ENCODE measurements at places on chromosomes 6 and 20.

DNA sequence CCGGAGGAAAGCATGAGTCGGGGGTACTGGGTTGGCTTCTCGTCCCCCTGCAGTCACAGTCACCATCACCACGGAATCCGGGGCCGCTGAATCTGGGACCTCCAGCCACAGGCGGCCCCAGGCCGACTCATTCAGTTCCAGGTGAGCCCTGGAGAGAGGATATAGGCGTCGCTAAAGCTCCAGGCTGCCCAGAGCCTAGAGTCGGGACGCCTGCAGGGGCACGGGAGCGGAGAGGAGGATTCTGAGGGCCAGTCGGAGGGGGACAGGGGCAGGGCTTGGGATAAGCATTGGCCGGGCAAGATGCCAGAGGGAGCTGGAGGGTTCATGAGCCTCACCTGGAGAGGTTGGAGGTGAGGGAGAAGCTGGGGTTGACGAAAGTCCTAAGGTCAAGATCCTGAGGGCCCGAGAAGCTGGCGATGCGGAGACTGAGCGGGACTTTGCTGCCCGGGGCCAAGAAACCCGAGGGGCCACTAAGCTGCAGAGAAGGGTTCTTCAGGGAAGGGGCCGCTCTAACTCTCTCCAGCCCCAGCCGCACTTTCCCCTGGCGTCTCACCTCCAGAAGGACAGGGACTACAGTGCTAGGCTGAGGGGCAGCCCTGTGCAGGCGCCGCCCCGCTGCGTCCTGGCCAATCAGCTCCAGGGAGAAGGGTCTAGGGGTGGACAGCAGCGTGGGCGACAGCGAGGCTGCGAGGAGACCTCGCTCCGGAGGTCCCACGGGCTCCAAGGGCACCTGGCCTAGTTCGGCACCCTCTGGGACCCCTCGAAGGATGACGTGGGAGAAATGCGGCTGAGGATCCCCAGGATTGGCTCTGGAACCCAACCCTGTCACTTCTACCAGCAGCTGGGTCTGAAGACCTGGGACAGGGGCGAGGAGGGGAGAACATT, 3.7 kb downstream of the SAPCD1 start:
- no peak for DNase-seq

DNA sequence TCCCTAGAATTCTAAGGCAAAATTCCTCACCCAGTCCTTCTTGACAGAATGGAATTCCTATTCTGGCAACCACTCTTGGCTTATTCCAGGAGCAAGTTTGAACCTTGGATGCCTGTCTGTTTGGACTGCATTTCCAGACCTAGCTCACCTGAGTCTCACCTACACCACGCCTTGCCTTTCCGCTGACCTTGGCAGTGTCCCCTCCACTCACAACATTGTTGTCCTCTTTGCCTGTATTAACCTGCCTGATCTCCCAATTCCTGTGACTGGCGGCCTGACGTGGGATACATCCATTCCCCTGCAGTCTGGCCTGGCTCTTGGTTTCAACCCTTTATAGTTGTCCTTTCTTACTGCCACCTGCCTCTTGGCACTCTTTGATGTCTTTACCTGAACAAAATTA, 281.4 kb upstream of the SOX4 start:
- DNase-seq: no peak

DNA sequence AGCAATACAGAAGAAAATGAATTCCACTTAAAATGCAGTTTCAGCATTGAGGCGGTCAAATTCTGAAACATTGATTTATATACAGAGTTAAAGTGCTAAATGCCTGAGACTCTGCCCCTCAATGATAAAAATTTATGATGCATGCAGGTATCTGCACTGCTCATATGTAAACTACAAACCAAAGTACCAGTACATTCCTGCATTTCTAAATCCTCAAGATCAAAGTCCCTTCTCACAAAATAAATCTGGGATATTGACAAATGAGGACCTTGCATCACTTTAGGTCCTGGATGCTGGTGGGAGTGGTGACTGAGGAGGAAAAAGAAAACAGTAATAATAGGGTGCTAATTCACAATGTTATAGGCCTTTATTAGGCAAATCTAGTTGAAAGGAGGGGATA, 101.9 kb downstream of the FIG4 start:
- no peak for DNase-seq

DNA sequence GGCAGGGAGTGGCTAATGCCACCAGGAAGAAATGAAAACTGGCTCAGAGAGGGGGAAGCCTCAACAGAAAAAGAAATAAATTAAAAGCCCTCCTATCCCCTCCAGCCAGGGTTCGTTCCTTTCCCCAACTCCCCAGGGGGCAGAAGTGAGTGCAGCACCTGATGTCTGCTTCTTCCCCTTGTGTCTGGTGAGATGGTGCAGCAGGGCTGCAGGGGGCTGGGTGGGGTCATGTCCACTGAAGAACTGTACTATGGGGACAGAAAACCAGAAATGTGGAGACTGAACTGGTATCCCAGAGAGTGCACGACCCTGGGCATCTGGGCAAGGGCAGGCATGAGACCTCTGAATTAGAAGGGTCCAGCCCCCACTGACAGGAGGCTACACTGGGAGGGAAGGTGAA, 4.0 kb downstream of the EGFL8 start:
- DNase-seq: no peak

- DNase-seq: no peak
Observed at GRCh38 chr20:44467289-44467883, 8.3 kb upstream of the TTPAL start.

DNA sequence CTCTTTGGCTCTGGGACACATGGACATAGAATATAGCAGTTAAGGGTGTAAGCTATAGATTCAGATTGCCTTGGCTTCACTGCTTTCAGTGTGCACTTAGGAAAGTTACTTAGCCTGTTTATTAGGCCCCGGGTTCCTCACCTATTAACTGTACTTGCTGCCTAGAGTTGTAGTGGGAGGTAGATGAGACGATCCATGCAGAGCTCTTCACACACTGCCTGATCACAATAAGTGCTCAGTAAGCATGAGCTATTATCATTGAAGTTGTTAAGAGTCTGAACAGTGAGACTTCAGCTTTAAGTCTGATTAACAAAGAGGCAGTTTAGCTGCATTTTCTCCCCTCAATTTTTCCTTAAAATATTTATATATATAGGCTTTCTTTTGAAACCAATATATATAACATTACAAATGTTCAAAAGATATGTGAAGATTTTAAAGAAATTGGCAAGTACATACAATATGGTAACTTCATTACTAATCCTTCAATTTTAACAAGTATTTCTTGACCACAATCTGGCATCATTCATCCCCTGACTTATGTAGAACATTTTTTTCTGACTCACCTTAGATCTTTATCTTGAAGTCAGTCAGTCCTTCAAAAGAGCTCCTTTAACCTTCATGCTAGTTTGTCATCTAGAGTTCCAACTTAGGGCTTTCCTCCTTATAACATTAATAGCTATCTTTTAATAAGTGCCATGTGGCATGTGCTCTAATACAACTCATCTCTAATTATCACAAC, 20.5 kb upstream of the SUPT3H start:
- DNase-seq: no peak

DNA sequence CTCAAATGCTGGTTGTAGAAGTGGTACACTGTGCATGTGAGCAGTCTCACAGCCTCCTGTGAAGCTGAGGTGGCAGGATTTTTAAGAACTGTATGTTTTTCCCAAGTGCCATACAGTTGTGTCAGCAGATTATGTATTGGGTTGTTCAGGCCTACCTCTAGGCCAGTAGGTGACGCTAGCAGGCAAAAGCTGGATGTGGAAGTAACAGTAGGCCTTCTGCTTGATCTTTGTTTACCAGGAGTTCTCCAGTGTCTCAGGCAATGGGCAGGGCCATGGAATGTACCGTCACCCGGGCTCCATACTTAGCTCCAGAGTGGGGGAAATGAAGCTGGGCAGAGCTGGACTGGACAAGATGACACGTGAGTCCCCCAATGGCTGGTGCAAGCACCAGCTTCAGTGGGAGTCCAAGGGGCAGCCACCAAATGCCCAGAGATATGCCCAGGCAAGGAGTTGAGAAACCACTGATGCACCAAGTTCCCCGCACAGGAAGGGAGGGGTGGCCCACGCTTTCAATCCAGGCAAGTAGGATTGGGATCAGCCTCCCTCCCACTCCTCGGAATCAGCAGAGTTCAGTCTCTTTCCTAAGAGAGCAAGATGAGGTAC, 289.7 kb downstream of the HTR1B start:
- no peak for DNase-seq

- DNase-seq: no peak
Observed at GRCh38 chr6:41677124-41677921, 39.1 kb downstream of the MDFI start.

DNA sequence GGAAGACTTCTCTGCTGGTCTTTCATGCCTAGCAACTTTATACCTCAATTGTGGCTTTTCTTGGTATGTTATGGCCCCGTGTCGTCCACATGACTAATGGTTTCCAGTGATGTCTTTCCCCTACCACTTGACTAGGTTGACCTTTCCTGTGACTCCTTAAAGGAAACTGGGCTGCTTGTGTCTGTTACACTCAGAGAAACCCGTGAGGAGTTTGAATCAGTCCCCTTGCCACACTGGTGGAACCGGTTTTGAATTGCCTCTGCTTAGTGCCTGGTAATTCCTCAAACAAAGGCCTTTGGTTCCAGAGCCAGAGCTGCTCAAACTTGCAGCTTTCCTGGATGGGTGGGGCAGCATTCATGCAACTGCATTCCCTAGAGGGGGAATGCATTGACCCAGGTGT, 21.9 kb downstream of the ECT2L start:
- no peak for DNase-seq

DNA sequence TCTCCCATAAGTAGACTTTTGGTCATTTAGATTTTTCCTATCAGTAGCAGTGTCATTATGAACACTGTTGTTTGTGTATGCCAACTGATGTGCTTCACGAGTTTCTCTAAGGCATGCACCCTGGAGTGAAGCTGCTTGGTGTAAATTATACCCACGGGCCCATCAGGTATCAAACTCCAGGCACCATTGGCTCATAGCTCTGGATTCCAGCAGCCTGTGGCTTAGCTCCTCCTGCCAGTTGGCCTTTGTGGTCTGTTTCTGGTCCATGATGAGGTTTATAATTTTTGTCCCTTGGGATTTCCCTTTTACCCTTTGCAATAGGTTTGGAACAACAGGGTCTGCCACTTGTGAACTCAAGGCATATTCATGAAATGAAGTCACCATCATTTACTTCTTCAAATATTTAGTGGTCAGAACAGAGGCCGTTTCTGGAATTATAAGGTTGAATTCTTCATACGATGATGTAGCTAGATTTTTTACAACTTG, 350.5 kb downstream of the PRL start:
- DNase-seq: no peak

- DNase-seq: no peak
Observed at GRCh38 chr6:17662585-17662984, 44.1 kb downstream of the NUP153 start.

GRCh38 chr6:148795563-148795962, 48.7 kb downstream of the UST start:
- no peak for DNase-seq

GRCh38 chr20:1267161-1267560, 1.1 kb downstream of the SNPH start:
- DNase-seq: no peak

- DNase-seq: no peak
Observed at GRCh38 chr6:141309295-141309694, 823.4 kb upstream of the GJE1 start.

DNA sequence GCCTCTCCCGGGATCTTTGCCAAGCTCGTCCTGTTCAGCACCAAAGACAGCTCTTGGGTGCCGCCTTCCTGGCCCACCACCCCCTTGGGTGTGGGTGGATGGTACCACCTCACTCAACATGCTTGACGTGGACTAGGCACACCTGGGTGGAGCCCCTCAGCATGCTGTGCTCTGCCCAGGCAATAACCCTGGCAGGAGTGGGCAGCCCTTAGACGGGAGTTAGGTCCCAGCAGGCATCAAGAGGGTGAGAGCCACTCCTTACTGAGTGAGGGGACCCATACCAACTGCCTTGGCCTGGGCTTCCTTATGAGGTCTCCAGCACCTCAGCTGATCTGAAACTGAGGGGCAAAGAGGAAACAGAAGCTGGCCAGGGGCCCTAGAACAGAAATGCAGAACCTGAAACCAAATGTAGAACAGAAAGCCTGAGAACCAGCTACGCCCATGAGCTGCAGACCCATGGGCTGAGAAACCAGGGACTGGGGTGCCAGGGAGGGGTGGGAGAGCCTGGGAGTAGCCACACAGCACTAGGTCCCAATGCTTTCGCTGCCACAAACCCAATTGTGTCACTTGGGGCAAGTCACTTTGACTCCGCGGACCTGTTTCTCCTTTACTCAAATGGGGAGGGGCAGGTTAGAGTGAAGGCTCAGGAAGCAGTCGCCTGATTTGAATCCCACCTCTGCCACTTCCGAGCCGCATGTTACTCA, 2.0 kb downstream of the FGD2 start:
- no peak for DNase-seq

GRCh38 chr6:132820629-132821381, 6.4 kb downstream of the RPS12 start:
- no peak for DNase-seq

GRCh38 chr6:142045380-142046278, 87.1 kb upstream of the GJE1 start:
- no peak for DNase-seq

- no peak for DNase-seq
Observed at GRCh38 chr6:46989398-46989797, 52.7 kb downstream of the ADGRF1 start.

DNA sequence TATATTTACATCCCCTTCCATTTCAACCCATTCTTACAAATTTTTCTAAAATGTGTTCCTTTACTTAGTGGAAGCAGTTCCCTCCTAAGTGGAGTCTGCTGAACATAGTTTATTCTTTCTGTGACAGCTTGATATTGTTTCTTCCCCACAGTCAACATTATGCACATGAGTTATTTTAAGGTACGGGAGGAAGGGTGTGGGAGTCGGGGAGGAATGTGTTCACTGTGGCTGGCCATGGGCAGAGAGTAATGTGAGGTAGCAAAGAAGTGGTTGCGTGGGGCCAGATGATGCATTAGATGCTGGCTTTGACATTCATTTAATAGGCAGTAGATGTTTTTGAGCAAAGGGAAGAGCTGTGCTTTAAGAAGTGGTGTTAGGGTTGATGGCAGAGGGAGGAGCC, 98.5 kb downstream of the ARMC2 start:
- DNase-seq: no peak

GRCh38 chr6:148888856-148889255, 142.0 kb downstream of the UST start:
- DNase-seq: no peak

- DNase-seq: no peak
Observed at GRCh38 chr6:110295451-110296165, 62.5 kb downstream of the METTL24 start.

DNA sequence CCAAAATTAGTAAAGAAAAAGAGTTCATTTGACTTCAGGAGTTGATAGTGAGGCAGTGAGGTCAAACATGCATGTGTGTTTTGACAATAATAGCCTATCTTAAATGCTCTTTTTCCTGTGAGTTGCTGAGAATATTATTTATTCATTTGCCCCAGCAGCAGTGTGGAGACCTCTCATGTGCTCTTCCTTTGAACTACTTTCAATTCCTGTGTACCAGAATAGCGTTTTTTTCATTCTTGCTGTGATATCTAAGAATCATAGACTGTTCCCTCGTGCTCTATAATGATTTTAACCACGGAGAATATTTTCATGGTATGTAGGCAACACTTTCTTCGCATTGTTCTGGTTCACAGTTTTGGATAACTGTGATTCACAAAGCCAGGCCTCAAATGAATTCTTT, 5.2 kb downstream of the CDYL start:
- DNase-seq: no peak

GRCh38 chr6:130134582-130134981, 88.2 kb downstream of the SAMD3 start:
- no peak for DNase-seq

- DNase-seq: no peak
Observed at GRCh38 chr6:15708231-15708630, 45.4 kb upstream of the DTNBP1 start.
